ENCODE measurements at places on chromosomes 1 and 21. TPM values are rescaled to one million over a fixed set of nuclear protein-coding genes. Genes with fewer than 3 reads are reported as not detected.

- no peak for DNase-seq
- no peak overlapping the region for H3K27ac ChIP-seq
- no peaks in the 10 kb centered on the region for H3K36me3 ChIP-seq
- H3K4me3 ChIP-seq, result no peak overlapping the region
- H3K4me1 ChIP-seq, result no peaks in the 10 kb centered on the region
Measured at GRCh38 chr1:206887701-206888100, 9.5 kb upstream of the IL24 start.

The SPTA1 gene
- total RNA-seq, result not detected

GRCh38 chr1:31712630-31713029 lies 8.8 kb upstream of the COL16A1 start:
- peaks cover 4% of the 10 kb centered on the region for H3K4me1 ChIP-seq
- H3K36me3 ChIP-seq, result no peaks in the 10 kb centered on the region
- H3K27me3 ChIP-seq, result no peaks in the 10 kb centered on the region
- DNase-seq, result no peak
- H3K4me3 ChIP-seq, result no peak overlapping the region
- no peak overlapping the region for H3K27ac ChIP-seq

The MAGI3 gene
- 26.9 TPM for total RNA-seq

DNA sequence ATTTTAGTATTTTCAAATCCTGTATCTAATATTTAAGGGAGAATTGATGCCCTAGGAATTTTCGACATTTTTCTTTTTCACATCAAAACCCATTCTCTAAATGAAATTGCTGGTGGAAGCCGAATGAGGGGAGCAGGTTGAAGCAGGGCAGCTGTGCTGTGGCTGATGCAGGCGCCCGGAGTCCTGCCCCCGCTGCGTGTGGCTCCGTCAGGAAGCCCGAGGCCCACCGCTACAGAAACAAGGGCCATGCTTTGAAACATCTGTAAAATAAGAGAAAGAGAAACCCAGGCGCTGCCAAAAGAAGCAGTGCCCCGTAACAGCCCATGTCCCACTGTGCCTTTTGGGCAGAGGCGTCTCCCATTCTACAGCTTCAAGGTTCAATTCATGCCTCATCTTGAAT lies 41.1 kb downstream of the TENT5C start:
- DNase-seq, result no peak
- H3K36me3 ChIP-seq, result no peaks in the 10 kb centered on the region
- no peaks in the 10 kb centered on the region for H3K27me3 ChIP-seq
- no peaks in the 10 kb centered on the region for H3K4me1 ChIP-seq

DNA sequence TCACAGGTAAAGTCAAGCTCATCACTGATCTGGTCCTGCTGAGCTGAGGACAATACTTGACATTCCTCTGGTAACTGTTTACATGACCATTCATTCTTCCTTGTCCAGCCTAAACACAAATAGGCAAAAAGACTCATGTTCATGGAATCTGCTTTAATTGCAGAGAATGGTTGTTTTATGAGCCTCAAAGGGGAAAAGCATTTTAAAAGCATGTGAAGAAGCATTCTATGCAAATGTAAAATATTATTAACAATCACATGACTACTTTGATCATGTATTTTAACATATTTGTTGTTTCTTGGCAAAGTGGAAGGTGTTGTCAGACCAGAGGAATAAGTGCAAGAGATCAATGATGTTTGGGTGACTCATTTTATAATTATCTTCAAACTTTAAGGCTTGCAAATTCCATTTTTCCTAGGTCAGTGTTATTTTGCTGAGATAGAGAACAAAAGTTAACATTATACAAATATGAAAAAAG lies 133.7 kb downstream of the RUNX1 start:
- H3K36me3 ChIP-seq, result no peaks in the 10 kb centered on the region
- no peak overlapping the region for H3K27ac ChIP-seq
- H3K27me3 ChIP-seq, result no peaks in the 10 kb centered on the region
- H3K4me1 ChIP-seq, result no peaks in the 10 kb centered on the region
- no peak for DNase-seq
